ENCODE measurements at places on chromosomes 1 and 21.

GRCh38 chr1:234188454-234188792 is 184.8 kb upstream of the COA6 start:
- DNase-seq: no peak

- no peak for DNase-seq
Measured at GRCh38 chr1:26478159-26478558, 5.9 kb downstream of the HMGN2 start.

DNA sequence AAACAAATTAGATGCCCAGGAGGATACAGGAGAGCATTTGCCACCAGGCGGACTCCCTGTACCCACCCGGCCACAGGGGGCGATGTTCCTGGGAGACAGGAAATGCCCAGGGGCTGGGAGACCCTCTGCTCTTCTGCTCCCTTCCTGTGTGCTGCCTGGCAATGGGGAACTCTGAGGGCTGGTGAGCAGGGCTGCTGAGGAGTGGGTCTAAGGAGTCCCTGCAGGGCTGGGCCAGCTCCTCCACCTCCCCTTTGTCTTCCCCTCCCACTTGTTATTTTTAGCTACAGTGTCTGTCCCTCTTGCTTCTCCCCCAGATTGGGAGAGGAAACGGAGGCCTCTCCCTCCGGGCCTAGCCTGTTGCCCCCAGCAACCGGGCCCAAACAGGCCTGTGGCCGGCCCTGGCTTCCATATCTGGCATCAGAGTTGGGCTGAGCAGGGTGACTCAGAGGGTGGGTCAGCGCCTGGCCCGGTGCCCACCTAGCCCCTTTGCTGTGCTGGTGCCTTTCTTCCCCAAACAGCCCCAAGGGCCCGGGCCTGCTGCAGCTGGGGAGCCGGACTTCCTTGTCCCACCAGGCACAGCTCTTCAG is 11.6 kb downstream of the LMNA start:
- no peak for DNase-seq

DNA sequence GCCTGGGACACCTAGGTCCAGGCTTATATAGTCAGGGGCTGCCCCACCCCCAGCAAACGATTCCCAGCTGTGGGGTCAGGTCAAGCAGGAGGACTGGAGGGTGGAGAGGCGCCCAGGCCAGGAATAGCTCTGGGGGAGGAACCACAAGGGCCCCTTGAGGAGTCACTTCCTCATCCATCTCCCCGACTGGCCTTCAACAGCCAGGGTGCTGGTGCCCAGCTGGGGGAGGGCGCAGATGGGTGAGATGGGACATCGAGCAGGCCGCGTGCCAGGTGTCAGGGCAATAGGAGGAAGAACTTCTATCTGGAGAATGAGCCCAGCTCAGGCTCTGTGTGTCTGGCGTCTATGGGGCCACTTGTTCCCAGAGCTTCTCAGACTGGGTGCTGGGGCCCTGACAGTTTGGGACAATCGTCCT is 208 bp upstream of the MYBPH start:
- DNase-seq: no peak

- DNase-seq: no peak
Measured at GRCh38 chr1:39116860-39117728, 87.4 kb upstream of the MACF1 start.

DNA sequence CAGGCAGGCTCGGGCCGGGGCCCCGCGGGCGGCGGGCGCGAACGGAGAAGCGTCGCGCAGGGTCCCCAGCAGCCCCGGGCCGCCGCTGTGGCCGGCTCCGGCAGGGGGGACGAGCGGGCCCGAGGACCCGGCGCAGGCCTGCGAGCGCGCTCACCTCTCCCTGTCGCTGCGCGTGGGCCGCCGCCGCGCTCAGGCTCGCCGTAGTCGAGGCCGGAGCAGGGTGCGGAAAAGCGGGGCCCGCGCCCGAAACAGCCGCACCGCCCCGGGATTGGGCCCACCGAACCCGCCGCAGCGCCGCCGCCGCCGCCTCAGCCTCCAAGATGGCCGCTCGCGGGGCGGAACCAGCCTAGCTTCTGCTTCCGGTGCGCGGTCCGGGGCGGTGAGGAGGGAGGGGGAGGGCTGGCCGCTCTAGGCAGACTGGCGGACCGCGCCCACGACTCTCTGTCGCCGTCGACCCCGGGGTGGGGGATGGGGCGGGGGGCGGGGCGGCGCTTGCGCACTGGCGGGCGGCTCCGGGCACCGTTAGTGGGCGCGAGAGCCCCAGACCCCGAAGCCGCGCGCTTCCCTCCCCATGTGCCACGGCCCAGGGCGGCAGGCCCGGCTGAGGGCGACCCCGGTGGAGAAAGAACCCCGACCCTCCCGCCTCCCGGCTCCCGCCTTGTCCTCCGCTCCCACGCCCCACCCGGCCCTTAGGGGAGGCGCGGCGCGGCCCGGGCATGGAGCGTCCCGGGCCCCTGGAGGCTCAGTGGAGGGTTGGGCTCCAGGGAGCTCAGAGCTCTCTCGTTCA is at the start of gene UBE2J2:
Gene UBE2J2, minus strand, starts transcription at position 343 of the 787 bp plus-strand sequence. CDS start 5,862 bp downstream, outside the sequence.
- DNase-seq: peak; percentile 85

DNA sequence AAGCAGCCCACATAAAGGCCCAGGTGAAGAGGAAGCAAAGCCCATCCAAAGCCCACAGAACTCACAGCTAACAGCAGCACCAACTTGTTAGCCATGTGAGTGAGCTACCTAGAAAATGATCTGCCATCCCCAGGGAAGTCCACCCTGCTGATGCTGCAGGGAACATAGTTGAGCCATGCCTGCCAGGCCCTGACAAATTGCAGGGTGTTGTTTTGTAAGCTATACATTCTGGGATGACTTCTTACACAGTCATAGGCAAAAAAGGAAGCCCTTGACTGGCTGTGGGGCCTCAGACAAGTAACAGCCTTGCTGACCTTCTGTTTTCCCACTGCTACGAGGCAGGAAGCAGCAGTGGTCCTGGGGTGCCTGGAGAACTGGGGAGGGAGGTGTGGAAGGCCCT is 262.7 kb downstream of the MATN1 start:
- DNase-seq: no peak

DNA sequence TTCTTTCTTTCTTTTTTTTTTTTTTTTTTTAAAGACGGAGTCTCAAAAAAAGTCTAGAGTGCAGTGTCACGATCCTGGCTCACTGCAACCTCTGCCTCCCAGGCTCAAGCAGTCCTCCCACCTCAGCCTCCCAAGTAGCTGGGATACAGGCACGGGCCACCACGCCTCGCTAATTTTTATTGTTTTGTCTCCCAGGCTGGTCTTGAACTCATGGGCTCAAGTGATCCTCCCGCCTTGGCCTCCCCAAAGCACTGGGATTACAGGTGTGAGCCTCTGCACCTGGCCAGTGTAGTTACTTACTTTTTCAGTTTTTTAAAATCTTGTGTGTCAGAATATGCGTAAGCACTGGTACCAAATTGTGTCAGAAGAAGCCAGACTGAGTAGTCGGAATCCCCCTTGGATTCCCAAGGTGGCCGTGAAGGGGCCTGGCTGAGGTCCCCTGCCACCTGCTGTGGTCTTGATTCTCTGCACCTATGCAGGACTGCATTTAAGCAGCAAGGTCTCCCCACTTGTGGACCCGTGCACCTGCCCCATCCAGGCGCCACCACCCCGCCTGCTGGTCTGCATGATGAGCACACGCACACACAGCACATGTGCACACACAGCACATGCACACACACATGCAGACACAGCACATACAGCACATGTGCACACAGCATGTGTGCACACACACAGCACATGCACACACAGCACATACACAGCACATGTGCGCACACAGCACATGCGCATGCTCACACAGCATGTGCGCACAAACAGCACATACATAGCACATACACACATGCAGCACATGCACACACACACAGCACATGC is 47.5 kb downstream of the PCNT start:
- no peak for DNase-seq

- DNase-seq: no peak
Measured at GRCh38 chr1:48523558-48523957, 51.6 kb upstream of the SPATA6 start.

GRCh38 chr21:40445349-40445921 is 401.5 kb downstream of the DSCAM start:
- no peak for DNase-seq

GRCh38 chr1:2925918-2926317 is 95.3 kb upstream of the ACTRT2 start:
- DNase-seq: no peak

- peak; percentile 46 for DNase-seq
Measured at GRCh38 chr1:25037174-25038074, 107.3 kb upstream of the RUNX3 start.

GRCh38 chr1:5254975-5255374 is 600.6 kb downstream of the AJAP1 start:
- DNase-seq: no peak

DNA sequence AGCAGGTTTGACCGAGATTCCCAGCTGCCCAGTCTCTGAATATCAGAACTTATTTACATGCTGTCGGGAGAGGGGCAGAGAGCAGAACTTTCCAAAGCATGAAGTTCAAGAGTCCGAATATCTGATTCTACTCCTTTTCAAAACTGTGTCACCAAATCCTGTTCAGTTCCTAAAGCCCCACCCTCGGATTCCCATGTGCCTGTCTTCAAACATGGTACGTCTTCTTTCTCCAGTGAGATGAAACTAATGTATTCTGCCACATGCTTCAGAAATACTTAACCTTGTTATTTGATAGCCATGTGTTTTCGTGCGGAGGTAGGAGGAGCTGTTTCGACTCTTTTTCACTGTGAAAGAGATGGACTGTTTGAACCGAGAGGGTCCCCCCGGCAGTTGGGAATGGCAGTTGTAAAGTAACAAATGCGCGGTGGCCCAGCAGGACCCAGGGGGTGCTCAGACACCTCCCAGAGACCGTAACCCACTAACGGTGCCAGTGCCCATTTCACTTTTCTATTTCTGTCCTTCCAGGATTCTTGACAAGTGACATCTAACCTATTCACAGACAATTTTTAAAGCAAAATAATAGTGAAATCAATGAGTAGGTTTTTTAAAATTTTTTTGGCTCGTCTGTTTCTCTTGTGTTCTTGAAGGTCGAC is 67.2 kb downstream of the ZBTB18 start:
- DNase-seq: no peak

DNA sequence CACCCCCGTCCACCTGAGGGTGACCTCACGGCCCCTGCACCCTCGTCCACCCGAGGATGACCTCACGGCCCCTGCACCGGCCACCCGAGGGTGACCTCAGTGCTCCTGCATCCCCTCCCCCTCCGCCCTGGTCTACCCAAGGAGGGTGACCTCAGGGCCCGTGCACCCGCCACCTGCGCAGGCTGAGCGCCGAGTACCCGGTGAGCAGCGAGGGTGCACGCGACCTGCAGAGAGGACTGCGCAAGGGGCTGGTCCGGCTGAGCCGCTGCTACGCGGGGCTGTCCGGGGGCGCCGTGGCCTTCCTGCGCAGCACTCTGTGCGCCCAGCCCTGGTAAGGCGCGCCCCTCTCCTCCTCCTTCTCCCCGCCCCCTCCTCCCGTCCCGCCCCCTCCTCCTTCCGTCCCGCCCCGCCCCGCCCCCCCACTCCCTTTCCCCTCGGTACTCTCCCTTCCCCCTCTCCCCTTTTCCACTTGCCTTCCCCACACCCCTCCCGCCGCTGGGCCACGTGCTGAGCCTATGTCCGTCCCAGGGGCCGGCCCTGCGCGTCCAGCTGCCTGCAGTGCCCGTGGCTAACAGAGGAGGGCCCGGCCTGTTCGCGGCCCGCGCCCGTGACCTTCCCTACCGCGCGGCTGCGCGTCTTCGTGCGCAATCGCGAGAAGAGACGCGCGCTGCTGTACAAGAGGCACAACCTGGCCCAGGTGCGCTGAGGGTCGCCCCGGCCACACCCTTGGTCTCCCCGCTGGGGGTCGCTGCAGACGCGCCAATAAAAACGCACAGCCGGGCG is 28.4 kb downstream of the TRIM11 start:
- DNase-seq: no peak

- no peak for DNase-seq
Measured at GRCh38 chr1:33005838-33006421, 30.8 kb downstream of the AK2 start.

GRCh38 chr21:45532826-45533360 is 9.3 kb downstream of the SLC19A1 start:
- no peak for DNase-seq

DNA sequence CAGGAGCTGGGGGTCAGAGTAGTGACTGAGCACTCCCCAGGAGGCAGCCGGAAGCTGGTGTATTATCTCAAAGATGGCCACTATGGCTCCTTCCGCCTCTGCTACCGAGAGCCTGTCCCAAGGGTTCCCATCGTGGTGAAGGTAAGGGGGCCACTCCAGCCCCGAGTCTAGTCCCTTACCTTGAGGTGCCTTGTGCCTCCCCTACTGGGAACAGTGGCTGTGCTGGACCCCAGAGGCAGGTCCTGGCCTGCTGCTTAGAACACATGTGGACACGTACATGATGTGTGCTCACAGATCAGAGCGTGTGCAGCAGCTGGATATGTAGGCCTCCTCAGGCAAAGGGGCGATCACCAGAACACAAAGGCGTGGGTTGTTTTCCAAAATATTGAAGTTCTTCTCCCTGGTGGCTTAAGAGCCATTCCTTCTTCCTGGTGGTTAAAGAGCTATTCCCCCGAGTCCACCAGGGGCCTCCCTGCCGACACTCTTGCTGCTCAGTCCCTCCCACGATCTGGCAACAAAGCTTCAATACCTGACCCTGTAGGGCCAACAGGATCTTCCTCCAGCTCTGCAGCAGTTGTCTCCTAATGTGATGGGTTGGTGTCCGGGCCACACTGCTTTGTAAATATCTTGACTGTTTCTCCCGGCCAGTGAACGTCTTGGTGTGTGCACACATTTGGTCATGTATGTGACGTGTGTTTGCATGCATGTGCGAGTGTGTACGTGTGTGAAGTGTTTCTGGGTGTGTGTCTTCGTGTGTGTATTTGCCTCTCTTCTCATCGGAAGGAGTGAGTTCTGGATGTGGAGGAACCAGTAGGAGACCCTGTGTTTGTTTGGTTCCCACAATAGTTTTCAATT is 68.4 kb upstream of the TINAGL1 start:
- no peak for DNase-seq

DNA sequence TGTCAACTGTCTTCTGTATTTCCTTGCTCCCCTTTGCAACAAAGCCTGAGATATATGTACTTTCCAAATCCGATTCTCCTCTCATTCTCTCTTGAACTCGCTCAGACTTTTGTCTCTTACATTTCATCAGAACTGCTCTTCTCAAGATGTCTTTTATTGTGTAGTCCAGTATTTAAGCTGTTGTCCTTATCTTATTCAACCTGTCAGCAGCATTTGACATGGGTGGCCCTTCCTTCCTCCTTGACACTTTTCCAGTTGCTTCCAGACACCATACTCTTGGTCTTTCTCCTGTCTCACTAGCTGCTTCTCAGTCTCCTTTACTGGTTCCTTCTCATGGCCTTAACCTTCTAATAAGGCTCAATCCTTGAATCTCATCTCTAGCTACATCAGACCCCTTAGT is 47.0 kb downstream of the TSNAX start:
- no peak for DNase-seq

DNA sequence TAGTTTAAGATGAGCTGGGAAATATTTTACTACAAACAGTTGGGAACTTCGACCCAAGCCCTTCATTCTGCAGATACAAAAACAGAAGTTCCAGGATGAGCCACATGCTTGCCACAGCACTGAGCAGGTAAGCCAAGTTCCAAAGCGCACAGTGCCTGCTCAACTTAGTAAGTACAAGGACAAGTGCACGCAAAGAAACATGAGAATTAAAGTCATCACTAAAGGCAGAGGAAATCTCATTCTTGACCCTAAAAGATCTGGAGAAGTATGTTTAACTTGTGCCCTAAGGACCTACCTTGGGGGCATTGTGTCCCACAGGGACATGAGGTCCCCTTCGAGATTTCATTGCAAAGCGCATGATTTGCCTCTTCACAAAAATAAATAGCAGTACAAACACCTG is 1.2 kb upstream of the UBAP2L start:
- no peak for DNase-seq
